ENCODE measurements at places on chromosomes 5 and 9.

DNA sequence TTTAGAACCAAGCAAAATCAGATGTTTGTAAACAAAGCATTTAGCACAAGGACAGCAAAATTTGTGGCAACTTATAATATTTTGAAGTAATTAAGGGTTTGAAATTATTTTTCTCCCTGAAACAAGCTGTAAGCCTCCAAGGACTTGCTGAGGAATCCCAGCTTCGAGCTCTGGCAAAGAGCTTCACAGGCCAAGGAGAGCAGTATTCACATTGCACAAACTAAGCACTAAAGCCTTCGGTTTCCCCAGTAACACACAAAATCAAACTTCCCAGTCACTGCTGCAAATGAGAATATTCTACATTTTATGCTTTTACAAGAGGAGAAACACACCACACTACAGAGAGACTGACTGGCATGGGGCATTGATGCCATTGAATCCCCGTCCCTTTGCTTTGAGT, 101.9 kb downstream of the WDR41 start:
- no peak for DNase-seq
- no peak overlapping the region for H3K27ac ChIP-seq
- H3K4me1 ChIP-seq: no peaks in the 10 kb centered on the region
- H3K27me3 ChIP-seq: peaks cover 2% of the 10 kb centered on the region

DNA sequence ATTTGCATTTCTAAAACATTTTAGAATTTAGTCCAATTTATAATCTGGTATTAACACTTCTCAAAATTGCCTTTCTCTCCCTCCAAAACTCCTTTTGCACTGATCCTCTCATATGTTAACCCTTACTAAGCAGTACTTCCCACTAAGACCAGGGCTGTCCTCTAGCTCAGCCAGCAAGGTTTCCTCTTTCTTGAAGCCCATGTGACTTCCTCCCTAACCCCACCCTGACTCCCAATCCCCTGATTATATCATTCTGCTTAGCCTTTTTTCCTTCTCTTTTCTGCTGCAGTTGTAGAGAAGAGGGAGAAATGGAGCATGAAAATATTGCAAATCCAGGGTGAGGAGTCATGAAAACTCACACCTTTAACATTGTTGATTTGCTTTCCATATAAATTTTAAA, 241.7 kb downstream of the MCTP1 start:
- DNase-seq: no peak
- H3K27me3 ChIP-seq: no peaks in the 10 kb centered on the region
- no peaks in the 10 kb centered on the region for H3K36me3 ChIP-seq
- H3K4me1 ChIP-seq: no peaks in the 10 kb centered on the region
- H3K4me3 ChIP-seq: no peak overlapping the region
- H3K27ac ChIP-seq: no peak overlapping the region

DNA sequence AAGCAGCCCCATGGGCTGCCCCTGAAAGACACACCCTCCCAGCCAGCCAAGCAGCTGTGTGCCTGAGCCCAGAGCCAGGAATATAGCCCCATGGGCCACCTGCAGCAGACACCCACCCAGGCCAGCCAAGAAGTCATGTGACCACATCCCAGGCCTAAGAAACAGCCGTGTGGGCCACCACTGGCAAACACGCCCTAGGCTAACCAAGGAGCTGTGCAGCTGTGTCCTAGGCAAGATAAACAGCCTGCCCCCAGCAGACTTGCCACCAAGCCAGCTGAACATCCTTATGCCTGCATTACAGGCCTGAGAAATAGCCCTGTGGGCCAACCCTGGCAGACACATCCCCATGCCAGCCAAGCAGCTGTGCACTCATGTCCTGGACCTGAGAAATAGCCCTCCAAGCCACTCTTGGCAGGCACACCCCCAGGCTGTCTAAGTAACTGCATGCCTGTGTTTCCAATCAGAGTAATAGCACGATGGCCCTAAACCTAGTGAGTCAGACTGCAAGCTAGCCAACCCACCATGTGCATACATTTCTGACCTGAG, 143.0 kb downstream of the ADAMTS6 start:
- no peaks in the 10 kb centered on the region for H3K27me3 ChIP-seq
- no peak for DNase-seq
- no peak overlapping the region for H3K27ac ChIP-seq

- H3K4me1 ChIP-seq: peaks cover 9% of the 10 kb centered on the region
- H3K4me3 ChIP-seq: no peak overlapping the region
- H3K27ac ChIP-seq: no peak overlapping the region
- peaks cover 9% of the 10 kb centered on the region for H3K27me3 ChIP-seq
These were observed 177.2 kb downstream of the GADD45G start for GRCh38 chr9:89781838-89782540.

DNA sequence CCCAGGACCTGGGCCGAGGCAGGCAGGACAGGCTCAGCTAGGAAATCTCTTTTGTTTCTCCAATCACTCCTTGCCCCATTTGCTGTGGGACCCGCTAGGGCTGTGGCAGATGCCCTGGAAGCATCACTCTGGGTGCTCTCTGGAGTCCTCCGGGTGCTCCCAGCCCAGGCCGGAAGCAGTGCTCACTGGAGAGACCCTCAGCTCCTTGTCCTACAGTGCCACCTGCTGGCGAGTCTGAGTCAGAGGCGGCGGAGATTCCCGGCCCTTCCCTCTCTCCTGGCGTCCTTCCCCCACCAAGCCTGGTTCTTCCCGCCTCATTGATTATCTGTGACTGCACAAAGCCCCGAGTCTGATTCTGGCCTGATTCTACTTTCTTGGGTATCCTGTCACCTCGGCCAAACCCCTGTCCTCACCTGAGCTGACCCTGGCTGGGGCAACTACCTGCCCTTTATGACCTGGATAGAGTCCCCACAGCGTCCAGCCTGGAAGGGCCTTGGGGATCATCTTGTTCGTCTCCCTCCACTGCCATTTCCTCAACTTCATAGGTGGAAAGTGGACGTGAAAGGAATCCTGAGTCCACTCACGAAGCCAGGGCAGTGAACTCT, 7.3 kb upstream of the BARHL1 start:
- no peak overlapping the region for H3K4me3 ChIP-seq
- no peaks in the 10 kb centered on the region for H3K36me3 ChIP-seq
- H3K27ac ChIP-seq: no peak overlapping the region
- H3K4me1 ChIP-seq: no peaks in the 10 kb centered on the region
- peaks cover 49% of the 10 kb centered on the region for H3K27me3 ChIP-seq

DNA sequence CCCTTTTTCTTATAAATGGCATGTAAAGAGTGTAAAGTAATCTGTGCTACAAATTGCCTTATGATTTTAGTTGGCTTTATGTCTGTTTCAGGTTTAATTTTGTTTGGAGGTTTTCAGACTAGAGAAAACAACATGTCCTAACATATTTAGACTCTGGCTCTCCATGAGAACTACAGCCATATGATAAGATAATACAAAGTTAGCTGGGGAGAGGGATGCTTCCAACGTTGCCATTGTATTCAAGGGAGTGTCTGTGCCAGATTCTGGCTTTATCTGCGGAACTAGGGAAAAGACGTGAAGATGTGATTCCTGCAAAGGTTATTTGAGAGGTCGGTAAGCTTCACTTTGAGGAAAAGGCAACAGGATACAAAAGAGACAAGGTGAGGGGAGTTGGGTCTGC, 140.0 kb upstream of the OTULINL start:
- no peak for DNase-seq
- peaks cover 5% of the 10 kb centered on the region for H3K27me3 ChIP-seq
- H3K4me1 ChIP-seq: peaks cover 22% of the 10 kb centered on the region
- no peak overlapping the region for H3K4me3 ChIP-seq
- H3K27ac ChIP-seq: no peak overlapping the region
